Stomach (tissue), 19 donors: ENCODE measurements at places on chromosomes 1 and 21. TPM values are rescaled to one million over a fixed set of nuclear protein-coding genes. Genes with fewer than 3 reads are reported as not detected.

ST6GALNAC3 gene
- total RNA-seq = under 0.01 TPM

CELA2B gene
- total RNA-seq = not detected

- DNase-seq = no peak
Observed at GRCh38 chr1:8649027-8649426, 168.4 kb downstream of the RERE start.

GRCh38 chr1:185500001-185500626 is 183.1 kb upstream of the IVNS1ABP start:
- DNase-seq = no peak

GRCh38 chr1:92736395-92736794 is 48.5 kb downstream of the EVI5 start:
- no peak for DNase-seq
